Nephron progenitor cell (in vitro differentiated cells): ENCODE measurements at places on chromosomes 5 and 9.

GRCh38 chr5:125521289-125521688 is 774.9 kb upstream of the ZNF608 start:
- no peak for DNase-seq

GRCh38 chr5:39716532-39717028 is 291.8 kb upstream of the DAB2 start:
- DNase-seq, result peak; percentile 22

- DNase-seq, result no peak
These were observed 168.6 kb downstream of the CARTPT start for GRCh38 chr5:71887680-71888079.

GRCh38 chr5:161691911-161692310 is 6.4 kb downstream of the GABRA6 start:
- DNase-seq, result no peak

DNA sequence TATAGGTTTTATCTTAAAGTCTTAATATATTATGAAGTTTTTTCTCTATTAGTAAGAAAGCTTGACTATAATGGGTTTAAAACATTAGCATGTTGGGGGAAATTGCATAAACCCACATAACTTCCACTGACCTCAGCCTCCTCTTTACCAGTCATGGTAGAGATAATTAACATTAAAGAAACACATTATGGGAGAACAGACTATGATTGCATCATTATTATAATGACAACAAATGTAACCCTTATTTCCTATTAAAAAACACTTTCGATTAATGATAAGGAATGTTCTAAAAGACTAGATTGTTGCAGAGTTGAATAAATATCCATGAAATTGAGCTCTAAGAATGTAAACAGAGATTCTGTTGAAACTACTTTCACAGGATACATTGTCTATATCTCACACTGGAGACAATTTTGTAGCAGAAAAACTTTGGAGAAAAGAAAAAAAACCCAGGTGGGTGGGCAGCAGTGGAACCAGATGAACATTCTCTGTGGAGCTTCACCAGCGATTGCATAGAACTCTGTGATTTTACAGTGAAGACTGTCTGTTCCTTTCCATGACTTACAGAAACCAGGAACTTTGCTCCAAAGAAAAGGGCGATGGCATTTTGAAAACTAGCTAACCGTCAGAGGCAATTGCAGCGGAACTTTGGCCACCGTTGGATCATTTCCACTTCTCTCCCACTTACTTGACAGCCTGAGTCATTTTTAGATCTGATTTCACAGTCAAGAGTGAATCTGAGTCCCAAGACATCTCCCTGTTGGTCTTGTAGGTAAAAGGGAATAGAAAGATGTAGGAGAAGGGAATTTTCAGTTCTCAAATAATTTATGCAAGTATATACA is 21.0 kb upstream of the ERAP2 start:
- no peak for DNase-seq

GRCh38 chr9:129038109-129038852 is 1.9 kb downstream of the MIGA2 start:
- DNase-seq, result no peak

GRCh38 chr5:131635684-131636572 is 899 bp upstream of the RAPGEF6 start:
- DNase-seq, result no peak

DNA sequence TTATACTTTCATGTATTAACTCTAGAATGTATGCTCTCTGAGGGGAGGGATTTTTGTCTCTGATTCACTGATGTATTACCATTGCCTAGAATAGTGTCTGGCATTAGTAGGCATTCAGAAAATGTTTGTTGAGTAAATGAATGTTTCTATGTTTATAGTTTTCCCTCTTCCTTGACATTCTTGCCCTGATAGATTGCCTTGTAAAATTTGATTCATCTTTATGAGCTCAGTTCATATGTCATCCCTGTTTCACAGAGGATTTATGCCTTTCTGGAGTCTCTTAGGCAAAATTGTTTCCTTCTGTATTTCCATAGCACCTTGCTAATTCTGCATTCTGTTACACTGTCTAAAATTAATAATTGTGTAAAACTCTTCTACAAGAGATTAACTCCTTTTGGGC is 72.3 kb downstream of the RASA1 start:
- no peak for DNase-seq

DNA sequence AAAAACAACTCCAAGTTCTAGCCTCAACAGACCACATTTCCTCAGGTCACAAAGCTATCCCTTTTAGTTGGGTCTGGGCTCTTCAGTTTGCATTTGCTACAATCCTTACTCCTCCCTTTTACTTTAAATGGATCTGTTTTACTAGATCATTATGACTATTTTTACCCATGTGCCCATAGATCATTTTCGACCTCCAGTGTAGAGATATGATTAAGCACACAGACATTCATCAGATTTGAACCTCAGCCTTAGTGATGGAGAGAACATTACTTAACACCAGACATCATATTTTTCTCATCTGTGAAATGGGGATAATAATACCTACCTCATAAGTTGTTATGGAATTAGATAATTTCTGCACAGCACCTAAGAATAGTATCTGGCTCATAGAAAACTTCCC is 141.9 kb downstream of the NPR3 start:
- DNase-seq, result no peak

- peak; percentile 5 for DNase-seq
These were observed 46.8 kb downstream of the ELAVL2 start for GRCh38 chr9:23779220-23779619.

- DNase-seq, result no peak
These were observed 4.2 kb upstream of the NRARP start for GRCh38 chr9:137306066-137306849.

GRCh38 chr5:60519372-60519771 is 180.6 kb downstream of the DEPDC1B start:
- DNase-seq, result no peak

DNA sequence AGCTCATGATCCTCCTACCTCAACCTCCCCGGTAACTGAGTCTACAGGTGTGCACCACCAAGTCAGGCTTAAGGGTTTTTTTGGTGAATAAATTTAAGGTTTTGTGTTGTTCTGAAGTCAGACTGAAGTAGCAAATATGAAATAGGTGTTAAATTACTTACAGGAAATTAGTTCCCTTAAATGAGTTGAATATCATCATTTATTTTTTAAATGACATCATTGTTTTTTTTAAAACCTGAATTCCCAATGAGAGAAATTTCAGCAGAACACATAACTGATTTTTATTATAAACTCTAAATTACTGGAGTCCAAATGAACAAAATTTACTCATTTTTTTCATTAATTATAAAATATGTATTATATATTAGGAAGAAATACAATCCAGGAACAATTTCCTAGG is 33.0 kb upstream of the NRG2 start:
- no peak for DNase-seq

- DNase-seq, result no peak
These were observed 5.8 kb downstream of the GABBR2 start for GRCh38 chr9:98702835-98703380.

DNA sequence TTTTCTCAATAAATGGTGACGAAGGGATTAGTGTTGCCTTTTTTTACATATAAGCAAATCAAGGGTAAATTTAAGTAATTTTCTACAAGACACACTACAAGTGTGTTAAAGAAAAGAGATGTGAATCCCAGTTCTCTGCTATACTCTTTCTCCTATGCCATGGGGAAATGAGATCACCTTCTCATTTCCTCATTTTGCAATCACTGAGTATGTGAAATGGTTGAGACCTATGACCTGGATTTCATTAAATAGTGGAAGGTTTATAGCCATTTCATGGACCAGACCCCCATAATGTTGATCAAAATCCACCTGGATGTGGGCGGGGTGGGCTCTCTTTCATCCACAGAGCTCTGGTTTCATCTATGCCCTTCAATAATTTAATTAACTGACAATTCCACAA is 66.9 kb upstream of the SLIT3 start:
- DNase-seq, result no peak

DNA sequence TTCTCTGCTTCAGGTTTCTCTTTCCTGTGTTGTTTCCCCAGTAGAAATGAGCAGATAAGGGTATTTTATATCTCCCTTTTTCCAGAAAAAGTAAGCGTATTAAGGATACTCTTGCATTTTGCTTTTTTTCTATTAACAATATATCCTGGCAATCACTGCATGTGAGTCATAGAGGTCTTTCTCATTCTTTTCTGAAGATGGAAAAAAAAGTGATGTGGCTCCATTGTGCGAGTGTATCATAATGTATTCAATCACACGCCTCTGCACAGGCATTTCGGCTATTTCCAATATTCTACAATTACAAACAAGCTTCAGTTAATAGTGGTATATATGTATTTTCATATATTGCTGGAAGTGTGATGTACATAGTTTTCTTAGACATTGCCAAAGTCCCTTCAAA is 155.9 kb downstream of the MED27 start:
- no peak for DNase-seq

DNA sequence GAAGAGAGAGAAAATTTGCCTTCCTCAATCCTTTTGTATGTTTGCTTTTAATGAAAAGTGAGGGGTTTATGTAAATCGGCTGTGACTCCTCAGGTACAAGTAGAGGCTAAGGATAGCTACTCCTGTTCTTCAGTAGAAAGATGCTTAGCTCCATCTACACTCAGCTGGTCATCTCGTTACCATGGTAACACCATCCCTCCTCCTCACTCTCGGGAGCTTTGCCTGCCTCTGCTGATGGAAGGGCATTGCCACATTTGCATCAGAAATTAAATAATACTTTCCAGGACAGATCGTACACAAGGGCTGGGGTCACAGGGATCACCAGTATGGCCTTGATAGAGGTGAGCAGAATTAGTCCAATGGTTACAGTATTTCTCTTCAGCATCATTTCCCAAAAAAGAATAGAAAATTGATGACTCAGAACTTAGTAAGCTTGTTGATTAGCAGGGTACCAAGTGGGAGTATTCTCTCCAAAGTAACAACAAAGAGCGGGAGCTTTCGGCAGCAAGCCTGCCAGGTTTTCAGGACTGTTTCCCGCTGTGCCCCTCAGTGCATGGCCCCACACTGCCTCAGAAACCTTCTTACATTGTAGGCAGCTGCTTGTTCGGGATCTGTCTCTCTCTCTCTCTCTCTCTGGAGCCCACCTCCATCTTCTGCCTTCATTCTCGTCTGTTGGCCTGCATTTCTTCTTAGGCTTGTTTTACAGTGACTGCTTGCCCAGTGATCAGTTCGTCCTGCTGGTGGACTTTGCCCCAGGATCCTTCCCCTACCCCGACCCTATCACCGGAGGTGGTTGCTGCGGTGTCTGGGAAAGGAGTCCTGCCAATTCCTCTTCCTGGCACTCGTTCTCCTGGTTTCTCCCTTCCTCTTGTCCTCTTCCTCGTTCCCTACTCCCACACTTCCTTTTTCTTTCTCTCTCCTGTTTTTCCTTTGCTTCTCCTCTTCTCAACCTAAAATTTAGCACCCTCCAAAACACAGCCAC is 51.9 kb upstream of the SNAPC3 start:
- no peak for DNase-seq

GRCh38 chr5:135535820-135536801 is at the start of gene NEUROG1:
Gene NEUROG1, minus strand, starts transcription at chr5:135535964. Its CDS starts 274 bp downstream, at chr5:135535690.
- peak; percentile 74 for DNase-seq

DNA sequence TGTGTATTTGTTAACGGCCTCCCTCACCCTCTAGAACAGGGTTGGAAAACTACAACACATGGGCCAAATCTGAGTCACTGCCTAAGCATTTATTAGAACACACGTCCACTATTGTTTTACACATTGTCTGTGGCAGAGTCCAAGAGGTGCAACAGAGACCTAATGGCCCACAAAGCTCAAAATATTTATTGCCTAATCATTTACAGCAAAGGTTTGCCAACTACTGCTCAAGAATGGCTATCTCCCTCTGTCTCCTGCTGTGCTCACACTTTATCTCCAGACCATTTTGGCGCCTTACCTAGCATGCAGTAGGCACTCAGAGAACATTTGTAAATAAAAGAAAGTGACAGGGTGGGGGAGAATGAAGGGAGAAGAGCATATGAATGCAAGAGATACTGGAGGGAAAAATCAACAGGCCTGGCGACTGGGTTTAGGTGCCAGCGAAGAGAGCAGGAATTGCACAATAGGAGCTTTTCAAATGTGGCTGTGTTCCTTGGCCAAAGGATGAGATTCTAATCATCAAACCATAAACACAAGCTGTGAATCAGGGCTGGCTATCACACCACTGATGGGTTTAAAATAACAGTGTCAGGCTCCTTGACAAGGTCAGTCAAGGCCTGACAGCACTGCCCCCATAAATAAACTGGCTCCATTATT is 80.3 kb downstream of the EPB41L4A start:
- DNase-seq, result no peak

- no peak for DNase-seq
These were observed 105.1 kb upstream of the CTSL start for GRCh38 chr9:87620731-87621322.

DNA sequence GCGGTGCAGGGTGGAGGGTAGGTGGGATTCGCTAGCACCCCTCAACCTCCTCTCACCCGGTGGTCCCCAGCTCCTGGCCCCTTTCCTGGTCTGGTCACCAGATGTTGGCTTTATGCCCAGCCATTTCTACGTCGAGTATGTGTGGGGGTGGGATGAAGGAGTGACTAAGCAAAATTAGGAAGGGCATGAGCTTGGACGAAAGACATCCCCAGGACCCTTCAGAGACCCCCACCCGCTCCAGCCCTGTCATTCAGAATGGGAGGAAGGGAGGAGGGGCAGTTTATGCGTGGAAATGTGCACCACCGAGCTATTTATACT is 742 bp downstream of the BHMT2 start:
- DNase-seq, result no peak

- DNase-seq, result no peak
These were observed 25.0 kb downstream of the SLC25A25 start for GRCh38 chr9:128093011-128093410.

- no peak for DNase-seq
These were observed 40.4 kb upstream of the RASGRF2 start for GRCh38 chr5:80919678-80920196.

GRCh38 chr5:108380531-108381349 is 1.2 kb downstream of the FBXL17 start:
- peak; percentile 69 for DNase-seq

- no peak for DNase-seq
These were observed 598.4 kb downstream of the ACTL7B start for GRCh38 chr9:108257382-108257781.

GRCh38 chr5:60354311-60354710 is 345.7 kb downstream of the DEPDC1B start:
- DNase-seq, result no peak

DNA sequence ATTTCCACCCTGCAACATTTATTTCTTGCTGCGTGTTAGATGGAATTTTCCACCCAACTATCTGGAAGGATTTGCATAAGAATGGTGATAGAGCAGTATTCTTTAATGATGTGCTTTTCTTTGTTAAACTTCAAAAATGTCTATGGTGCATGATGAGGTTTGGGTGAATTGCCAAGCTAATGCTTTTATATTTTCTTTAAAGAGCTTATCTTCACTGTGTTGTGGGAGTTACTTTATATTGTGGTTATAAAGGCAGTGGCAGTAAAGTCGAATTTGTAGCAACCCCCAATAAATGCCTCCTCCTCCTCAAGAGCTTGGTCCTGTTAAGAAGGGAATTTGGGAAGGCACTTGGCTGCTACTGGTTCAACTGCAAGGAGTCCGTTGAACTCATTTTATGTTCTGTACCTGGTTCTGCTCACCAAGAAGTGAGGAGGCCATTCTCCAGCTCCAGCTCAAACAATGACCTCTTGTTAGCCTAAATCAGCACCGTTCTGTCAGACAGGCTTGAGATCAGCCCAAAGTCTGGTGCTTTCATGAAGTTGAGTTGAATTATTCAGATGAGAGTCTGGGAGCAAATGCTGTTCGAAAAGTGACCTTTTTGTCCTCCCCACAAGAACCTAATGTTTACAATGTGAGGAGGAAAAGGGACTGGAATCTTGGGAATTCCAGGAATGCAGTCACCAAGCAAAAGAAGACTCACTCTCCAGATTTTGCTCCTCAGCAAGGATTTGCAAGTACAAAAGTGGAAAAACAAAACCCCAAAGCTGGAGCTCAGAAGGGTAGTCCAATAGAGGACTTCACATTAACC is 217.0 kb downstream of the TMEM38B start:
- no peak for DNase-seq
